Left ventricle myocardium inferior (tissue), 1 donor: ENCODE measurements at places on chromosomes 2 and 18.

GRCh38 chr2:7427293-7428060, 510.3 kb downstream of the RNF144A start:
- H3K27ac ChIP-seq, result no peak overlapping the region
- H3K27me3 ChIP-seq, result peaks cover 90% of the 10 kb centered on the region

DNA sequence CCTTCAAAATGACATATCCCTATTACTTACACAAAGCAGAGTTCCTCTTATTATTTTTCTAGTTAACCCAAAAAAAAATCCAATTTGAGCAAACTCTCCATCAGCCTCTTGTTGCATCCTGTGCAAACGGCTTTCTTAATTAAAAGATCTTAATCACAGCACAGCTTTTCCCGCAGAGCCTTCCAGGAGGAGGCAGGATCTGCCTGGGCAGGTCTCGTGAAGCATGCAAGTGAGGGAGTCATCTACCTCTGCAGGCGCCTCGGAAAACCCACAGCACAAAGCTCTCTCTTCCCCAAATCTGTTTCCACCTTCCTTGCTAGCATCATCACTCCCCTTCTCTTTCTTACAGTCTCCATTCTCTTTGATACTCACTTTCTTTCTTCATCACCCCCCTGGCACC, 100.4 kb downstream of the EN1 start:
- no peak overlapping the region for H3K4me3 ChIP-seq
- peaks cover 24% of the 10 kb centered on the region for H3K27me3 ChIP-seq
- no peaks in the 10 kb centered on the region for H3K36me3 ChIP-seq
- no peaks in the 10 kb centered on the region for H3K4me1 ChIP-seq
- H3K27ac ChIP-seq, result no peak overlapping the region
- DNase-seq, result no peak

GRCh38 chr2:10599921-10600320, 89.9 kb downstream of the NOL10 start:
- peaks cover 61% of the 10 kb centered on the region for H3K36me3 ChIP-seq
- peaks cover 14% of the 10 kb centered on the region for H3K4me1 ChIP-seq
- H3K4me3 ChIP-seq, result no peak overlapping the region
- no peak for DNase-seq
- H3K27ac ChIP-seq, result no peak overlapping the region
- H3K27me3 ChIP-seq, result no peaks in the 10 kb centered on the region

DNA sequence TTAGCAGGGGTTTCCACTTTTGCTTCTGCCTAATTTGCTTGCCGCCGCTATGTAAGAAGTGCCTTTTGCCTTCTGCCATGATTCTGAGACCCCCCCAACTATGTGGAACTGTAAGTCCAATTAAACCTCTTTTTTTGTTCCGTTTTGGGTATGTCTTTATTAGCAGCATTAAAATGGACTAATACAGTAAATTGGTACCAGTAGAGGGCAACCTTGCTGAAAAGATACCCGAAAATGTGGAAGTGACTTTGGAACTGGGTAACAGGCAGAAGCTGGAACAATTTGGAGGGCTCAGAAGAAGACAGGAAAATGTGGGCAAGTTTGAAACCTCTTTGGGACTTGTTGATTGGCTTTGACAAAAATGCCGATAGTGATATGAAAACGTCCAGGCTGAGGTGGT, 216.1 kb upstream of the FSIP2 start:
- H3K4me1 ChIP-seq, result no peaks in the 10 kb centered on the region
- H3K27me3 ChIP-seq, result no peaks in the 10 kb centered on the region
- no peak overlapping the region for H3K27ac ChIP-seq

GRCh38 chr2:26720322-26721114, 28.0 kb downstream of the KCNK3 start:
- no peaks in the 10 kb centered on the region for H3K36me3 ChIP-seq
- H3K4me1 ChIP-seq, result peaks cover 62% of the 10 kb centered on the region
- peak; percentile 87 for DNase-seq

- H3K4me1 ChIP-seq, result peaks cover 4% of the 10 kb centered on the region
- H3K36me3 ChIP-seq, result no peaks in the 10 kb centered on the region
- no peak overlapping the region for H3K4me3 ChIP-seq
- H3K27ac ChIP-seq, result no peak overlapping the region
Observed at GRCh38 chr2:163849756-163850435, 114.1 kb upstream of the FIGN start.

DNA sequence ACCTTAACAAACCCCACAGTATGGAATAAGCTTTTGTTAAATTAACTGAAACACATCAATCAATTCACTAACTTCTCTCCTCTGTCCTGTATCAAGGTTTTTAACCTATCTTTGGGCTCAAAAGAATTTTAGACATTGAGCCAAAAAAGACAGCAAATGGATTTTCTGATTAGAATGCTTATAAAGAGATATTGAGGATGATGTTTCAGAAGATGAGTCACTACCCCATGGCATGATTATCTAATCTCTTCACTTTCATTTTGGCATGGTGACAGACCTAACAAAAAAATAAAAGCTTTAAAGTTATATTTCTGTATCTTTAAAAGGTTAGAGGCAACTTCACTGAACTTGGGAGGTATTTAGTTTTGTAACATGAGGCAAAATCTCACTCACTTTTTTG, 55.5 kb downstream of the SGPP2 start:
- H3K4me1 ChIP-seq, result peaks cover 11% of the 10 kb centered on the region
- no peak overlapping the region for H3K27ac ChIP-seq
- H3K4me3 ChIP-seq, result no peak overlapping the region
- H3K27me3 ChIP-seq, result no peaks in the 10 kb centered on the region
- no peak for DNase-seq

DNA sequence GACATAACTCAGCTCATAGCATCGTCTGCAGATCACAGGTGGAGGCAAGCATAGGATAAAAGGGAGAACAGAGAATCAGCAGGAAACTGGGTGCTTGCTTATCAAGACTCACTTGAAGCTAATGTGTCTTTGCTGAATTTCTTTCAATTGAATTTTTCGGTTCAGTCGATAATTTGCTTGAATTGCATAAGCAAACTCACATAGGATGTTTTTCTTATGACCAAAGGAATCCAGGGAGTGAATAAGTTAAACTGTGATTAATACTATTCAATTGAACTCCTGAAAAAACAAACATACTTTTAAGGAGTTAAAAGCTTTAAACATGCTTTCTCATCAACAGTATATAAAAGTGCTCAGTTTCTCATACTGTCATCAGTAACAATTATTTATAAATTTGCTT, 707.1 kb upstream of the ACVR2A start:
- no peak overlapping the region for H3K4me3 ChIP-seq
- H3K27ac ChIP-seq, result no peak overlapping the region
- no peaks in the 10 kb centered on the region for H3K36me3 ChIP-seq
- no peaks in the 10 kb centered on the region for H3K27me3 ChIP-seq

GRCh38 chr2:84290537-84290936, 168.5 kb downstream of the SUCLG1 start:
- no peaks in the 10 kb centered on the region for H3K4me1 ChIP-seq
- H3K27ac ChIP-seq, result no peak overlapping the region
- peaks cover 7% of the 10 kb centered on the region for H3K27me3 ChIP-seq
- no peaks in the 10 kb centered on the region for H3K36me3 ChIP-seq

DNA sequence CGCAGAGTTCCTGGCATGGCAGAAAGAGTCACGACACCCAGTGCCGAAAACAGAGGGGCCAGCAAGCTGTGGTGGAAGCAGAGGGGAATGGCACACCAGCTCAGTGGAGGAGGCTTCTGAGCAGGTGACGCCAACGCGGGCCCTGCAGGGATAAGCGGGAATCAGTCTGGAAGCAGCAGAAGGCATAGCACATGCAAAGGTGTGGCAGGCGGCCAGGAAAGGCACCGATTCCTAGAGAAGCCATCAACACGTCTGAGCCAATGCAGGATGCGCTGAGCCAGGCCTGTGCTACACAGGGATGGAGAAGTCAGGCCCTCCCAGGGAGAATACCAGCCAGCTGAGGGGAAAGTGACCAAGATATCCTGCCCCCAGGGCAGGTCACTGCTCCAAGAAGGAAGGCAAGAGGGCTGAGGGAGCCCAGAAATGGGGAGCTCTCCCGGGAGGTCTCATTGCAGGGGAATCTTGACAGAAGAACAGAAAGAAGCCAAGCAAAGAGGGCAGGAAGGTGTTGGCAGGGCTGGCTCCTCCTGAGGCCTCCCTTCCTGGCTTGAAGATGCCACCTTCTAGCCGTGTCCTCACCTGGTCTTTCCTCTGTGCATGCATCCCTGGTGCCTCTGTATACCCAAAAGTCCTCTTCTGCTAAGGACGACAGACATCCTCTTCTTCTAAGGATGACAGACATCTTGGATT, 16.3 kb downstream of the TEX51 start:
- no peaks in the 10 kb centered on the region for H3K36me3 ChIP-seq
- no peaks in the 10 kb centered on the region for H3K4me1 ChIP-seq
- H3K27me3 ChIP-seq, result peaks cover 21% of the 10 kb centered on the region
- no peak overlapping the region for H3K4me3 ChIP-seq

GRCh38 chr2:42813763-42814162, 21.4 kb upstream of the HAAO start:
- H3K27ac ChIP-seq, result no peak overlapping the region
- no peaks in the 10 kb centered on the region for H3K36me3 ChIP-seq
- no peak overlapping the region for H3K4me3 ChIP-seq
- no peak for DNase-seq
- H3K27me3 ChIP-seq, result no peaks in the 10 kb centered on the region

GRCh38 chr18:23573626-23574431, 12.5 kb downstream of the NPC1 start:
- H3K4me3 ChIP-seq, result no peak overlapping the region
- H3K27ac ChIP-seq, result peak overlapping the region; percentile 7
- peaks cover 36% of the 10 kb centered on the region for H3K36me3 ChIP-seq
- peaks cover 45% of the 10 kb centered on the region for H3K4me1 ChIP-seq
- H3K27me3 ChIP-seq, result no peaks in the 10 kb centered on the region

DNA sequence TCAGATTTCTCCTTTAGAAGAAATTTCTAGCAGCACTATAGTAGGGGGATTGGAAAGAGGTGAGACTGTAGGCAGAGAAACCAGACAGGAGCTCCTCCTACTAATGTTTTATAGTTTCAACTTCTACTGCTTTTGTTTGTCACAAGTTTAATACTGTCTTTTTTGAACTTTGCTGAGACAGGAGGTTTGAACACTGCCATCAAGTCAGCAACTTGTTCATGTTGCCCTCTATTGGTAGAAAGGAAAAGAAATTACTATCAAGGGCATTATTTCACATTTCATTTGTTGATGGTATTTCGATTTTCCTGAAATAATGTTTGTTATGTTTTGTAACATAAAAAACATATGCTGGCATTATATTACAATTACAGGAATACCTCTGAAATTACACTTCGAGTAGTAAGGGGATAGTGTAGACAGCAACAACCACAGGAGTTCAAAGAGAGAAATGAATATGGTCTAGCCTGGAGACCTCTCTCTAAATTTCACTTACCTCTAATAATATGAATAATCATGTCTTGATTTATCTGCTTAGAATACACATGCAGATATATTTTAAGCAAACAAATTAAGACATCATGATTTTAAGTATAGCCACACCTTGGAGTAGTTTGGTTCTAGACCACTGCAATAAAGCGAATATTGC, 12.4 kb upstream of the CCDC88A start:
- H3K4me1 ChIP-seq, result peaks cover 2% of the 10 kb centered on the region
- H3K27ac ChIP-seq, result no peak overlapping the region
- no peak for DNase-seq
- H3K27me3 ChIP-seq, result no peaks in the 10 kb centered on the region

DNA sequence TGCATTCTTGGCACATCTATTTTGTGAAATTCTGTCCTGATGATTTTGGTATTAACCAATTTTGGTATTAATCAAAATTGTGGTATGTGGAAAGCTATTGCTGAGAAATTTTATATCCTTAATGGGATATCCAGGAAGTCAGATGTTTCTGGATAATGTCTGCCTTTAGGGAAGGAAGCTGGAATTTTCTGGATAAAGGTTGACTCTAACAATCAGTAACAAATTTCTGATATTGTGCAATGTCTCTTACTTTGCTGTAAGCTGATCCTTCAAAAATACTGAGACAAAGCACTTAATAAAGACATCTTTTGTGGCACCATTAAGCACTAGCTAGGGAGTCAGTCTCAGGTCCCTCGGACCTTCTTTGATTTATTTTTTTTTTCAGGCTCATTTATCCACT, 100.8 kb upstream of the UGP2 start:
- H3K36me3 ChIP-seq, result no peaks in the 10 kb centered on the region
- no peak overlapping the region for H3K27ac ChIP-seq
- no peak overlapping the region for H3K4me3 ChIP-seq
- H3K4me1 ChIP-seq, result peaks cover 27% of the 10 kb centered on the region
- DNase-seq, result no peak

- no peak overlapping the region for H3K4me3 ChIP-seq
- no peak overlapping the region for H3K27ac ChIP-seq
- DNase-seq, result no peak
Observed at GRCh38 chr2:200379481-200380090, 73.1 kb downstream of the SPATS2L start.

GRCh38 chr2:201496785-201497184, 45.2 kb downstream of the STRADB start:
- H3K27ac ChIP-seq, result no peak overlapping the region
- no peaks in the 10 kb centered on the region for H3K27me3 ChIP-seq
- no peaks in the 10 kb centered on the region for H3K4me1 ChIP-seq

DNA sequence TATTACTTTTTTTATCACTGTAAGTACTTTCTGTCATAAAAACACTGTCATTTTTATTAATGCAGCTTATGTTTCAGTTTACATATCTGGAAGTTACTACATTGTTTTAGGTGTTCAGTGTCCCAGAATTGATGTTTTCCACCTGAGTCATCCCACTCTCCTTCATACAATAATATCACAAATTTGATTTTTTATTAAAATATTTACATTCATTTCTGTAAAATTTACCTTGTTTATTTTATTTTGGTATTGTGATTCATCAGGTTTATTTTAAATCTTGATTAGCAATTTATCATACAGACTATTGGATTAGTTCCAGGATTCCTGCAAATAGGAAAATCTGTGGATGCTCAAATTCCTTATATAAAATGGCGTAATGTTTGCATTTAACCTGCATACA, 1662.9 kb downstream of the SUCLG1 start:
- H3K27ac ChIP-seq, result no peak overlapping the region
- peaks cover 7% of the 10 kb centered on the region for H3K4me1 ChIP-seq
- H3K27me3 ChIP-seq, result no peaks in the 10 kb centered on the region
- no peaks in the 10 kb centered on the region for H3K36me3 ChIP-seq
- H3K4me3 ChIP-seq, result no peak overlapping the region

DNA sequence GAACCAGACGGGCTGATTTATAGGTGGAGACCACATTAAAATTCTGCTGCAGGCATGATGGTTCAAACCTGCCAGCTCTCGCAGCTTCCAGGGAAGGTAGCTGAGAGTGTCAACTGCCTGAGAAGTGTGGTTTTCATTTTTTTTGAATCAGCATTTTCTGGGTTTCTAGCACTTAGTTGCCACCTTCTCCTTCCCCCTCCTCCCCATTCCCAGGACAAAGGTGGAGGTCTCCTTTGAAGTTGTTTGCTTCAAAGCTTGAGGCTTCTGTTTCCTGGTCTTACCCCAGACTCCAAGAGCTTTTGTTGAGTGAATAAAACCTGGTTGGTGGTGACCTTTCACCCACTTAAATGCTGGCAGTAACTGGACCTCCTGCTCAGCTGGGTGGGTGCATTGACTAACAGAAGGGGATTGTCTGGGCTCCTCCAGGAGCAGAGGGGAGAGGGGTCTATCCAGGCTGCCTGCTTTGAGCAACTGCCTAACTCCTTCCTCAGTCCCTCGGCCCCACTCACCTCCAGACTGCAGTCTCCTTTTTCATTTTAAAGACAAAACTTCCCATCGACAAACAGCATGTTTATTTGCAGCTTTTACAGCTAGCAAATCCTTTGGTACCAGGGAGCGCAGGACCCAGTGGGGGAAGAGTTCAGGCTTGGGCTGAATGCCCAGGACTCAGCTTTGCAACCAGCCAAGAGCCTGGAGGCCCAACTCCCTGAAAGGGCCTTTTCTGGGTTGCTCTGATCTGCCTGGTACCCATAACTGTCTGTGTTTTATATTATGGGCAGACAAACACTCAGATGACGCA, 3.5 kb downstream of the RHOB start:
- peak overlapping the region; percentile 90 for H3K4me3 ChIP-seq
- H3K36me3 ChIP-seq, result peaks cover 22% of the 10 kb centered on the region
- H3K27me3 ChIP-seq, result no peaks in the 10 kb centered on the region
- peaks cover 68% of the 10 kb centered on the region for H3K4me1 ChIP-seq
- H3K27ac ChIP-seq, result peak overlapping the region; percentile 99
